Cortex of kidney (tissue), 1 donor: ENCODE measurements at places on chromosomes 16 and 17.

GRCh38 chr17:35387496-35387895 is 14.1 kb upstream of the SLFN11 start:
- DNase-seq = no peak

- DNase-seq = no peak
These were observed 8.4 kb downstream of the C1QBP start for GRCh38 chr17:5430413-5430999.

GRCh38 chr17:37107406-37108083 is 158.8 kb downstream of the AATF start:
- no peak for DNase-seq

DNA sequence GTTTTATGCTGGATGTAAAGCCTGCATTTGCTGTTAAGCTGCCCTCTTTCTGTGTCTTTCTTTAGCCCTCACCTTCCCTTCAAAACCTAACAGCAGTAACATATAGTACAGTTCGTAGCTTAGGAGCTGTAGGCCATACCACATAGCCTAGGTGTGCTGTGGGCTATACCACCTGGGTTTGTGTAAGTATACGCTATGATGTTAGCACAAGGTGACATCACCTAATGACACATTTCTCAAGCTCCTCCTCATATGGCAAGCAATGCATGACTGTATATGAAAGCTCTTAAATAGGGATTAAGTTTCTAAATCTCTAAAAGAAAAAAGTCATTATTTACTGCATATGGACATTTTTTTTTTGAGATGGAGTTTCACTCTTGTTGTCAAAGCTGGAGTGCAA is 57.8 kb upstream of the TMEM97 start:
- DNase-seq = no peak

DNA sequence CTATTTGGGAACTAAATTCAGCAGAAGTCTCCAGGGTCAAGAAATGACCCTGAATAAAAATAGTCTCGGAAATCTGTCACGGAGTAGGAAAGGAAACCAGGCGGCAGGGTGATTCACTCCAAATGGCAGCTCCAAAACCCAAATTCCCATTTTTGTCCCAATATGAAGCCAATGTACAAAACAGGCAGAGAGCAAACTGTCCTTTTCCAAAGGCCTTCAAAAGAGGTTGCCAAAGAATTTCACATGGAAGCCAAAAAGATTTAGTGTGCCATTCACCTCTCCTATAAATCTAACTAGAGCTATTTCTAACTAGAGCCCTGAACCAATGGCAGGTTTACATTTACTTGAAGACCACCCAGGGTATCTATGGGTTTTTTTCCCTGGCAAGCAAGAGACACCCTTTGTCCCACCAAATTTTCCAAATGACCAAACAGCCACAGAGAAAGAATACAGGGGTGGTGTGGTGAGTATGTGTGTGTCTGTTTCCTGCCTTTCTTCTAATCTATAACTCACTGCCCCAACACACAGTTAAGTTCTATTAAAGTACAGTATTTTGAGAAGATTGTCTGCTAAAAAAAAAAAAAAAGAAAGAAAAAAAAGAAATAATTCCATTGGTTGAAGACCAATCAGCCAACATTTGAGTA is 6.8 kb downstream of the MYO1D start:
- DNase-seq = no peak

DNA sequence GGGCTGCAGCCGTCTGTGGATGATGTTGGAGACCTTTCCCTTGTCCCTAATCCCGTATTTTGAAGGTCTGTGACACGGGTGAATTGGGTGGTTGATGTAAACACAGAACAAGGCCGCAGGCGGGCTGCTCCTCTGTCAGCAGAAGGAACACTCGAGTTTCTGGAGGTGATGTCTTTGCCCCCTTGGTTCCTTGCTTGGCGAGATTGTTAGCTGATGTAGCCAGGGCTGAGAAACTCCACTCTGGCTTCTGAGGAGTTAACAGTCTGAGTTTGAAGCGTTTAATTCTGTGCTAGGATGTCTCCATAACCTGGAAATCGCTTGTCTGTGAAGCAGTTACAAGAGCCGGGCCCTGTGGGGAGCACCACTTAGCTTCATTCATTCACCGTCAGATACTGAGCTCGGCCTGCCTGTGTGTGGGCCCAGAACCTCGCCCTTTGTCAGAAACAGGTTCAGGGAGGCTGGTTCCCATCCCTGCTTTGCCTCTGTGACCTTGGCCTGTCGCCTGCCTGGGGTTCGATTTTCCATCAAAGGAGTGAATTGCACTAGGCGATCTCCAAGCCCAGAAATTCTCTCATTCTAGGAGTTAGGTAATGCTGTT is 1.3 kb downstream of the MAPK8IP3 start:
- DNase-seq = no peak

DNA sequence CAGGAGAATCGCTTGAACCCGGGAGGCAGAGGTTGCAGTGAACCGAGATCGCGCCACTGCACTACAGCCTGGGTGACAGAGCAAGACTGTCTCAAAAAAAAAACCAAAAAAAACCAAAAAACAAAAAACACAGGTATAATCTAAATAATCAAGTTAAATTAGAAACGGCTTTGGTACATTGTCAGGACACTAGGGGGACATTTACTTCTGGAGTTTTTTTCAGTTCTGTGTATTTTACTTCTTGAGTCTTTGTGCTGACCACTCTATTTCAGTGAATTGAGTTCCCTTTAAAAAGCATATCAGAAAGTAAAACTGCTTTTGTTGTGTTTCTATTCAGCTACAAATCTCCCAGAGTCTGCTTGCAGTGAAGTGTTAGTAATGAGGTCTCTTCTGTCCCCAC is 36.3 kb downstream of the DHRS7B start:
- DNase-seq = no peak
